Activated CD8-positive, alpha-beta T cell treated with anti-CD3 and anti-CD28 coated beads for 36 hours (primary cell): ENCODE measurements at places on chromosomes 16 and 17. TPM values are rescaled to one million over a fixed set of nuclear protein-coding genes. Genes with fewer than 3 reads are reported as not detected.
A peak's percentile ranks its signal among the peaks of the same experiment; 100 is the strongest.

Gene C16orf89
- total RNA-seq = not detected

Gene ALDOC
- 142 TPM for total RNA-seq

Gene RAB11FIP4
- total RNA-seq = 39.1 TPM

Gene C16orf96
- 0.32 TPM for total RNA-seq

- no peaks in the 10 kb centered on the region for H3K36me3 ChIP-seq
- H3K4me1 ChIP-seq = no peaks in the 10 kb centered on the region
- H3K4me3 ChIP-seq = no peak overlapping the region
- no peak for DNase-seq
These were observed 153.7 kb downstream of the NTN1 start for GRCh38 chr17:9174779-9175574.

GRCh38 chr17:32596206-32596605, 109.4 kb downstream of the CDK5R1 start:
- no peaks in the 10 kb centered on the region for H3K36me3 ChIP-seq
- no peak overlapping the region for H3K27ac ChIP-seq
- H3K27me3 ChIP-seq = no peaks in the 10 kb centered on the region

DNA sequence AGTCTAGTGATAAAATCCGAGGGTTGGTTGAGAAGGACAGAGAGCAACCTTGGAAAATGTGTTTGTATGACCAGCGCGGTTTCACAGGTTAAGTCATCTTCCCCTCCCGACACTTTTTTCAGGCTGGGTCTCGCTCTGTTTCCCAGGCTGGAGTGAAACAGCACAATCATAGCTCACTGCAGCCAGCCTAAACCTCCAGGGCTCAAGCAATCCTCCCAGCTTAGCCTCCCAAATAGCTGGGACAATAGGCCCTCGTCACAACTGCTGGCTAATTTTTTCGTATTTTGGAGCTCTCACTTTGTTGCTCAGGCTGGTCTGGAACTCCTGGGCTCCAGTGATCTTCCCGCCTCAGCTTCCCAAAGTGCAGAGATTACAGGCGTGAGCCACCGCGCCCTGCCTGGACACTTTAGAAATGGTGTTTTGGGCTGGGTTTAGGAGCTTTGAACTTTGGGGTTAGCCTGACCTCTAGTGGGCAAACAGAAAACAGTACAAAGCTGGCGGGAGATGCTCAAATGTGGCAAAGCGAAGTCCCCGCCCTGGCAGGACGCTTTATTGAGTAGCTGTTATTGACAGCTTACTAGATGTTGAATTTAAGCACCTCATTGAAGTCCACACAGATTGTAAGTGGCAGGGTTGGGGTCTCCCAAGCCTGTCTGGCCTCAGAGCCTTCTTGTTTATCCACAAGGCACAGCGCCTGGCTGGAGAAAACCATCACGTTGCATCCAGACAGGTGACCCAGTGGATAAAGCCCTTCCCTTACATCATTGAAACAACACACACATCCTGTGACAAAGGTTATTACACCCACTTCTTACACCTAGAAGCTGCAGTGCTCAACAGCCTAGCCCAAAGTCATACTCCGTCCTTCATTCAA, 34.7 kb upstream of the RBBP6 start:
- H3K27ac ChIP-seq = no peak overlapping the region
- no peaks in the 10 kb centered on the region for H3K4me1 ChIP-seq
- H3K27me3 ChIP-seq = peaks cover 10% of the 10 kb centered on the region
- peak; percentile 66 for DNase-seq

DNA sequence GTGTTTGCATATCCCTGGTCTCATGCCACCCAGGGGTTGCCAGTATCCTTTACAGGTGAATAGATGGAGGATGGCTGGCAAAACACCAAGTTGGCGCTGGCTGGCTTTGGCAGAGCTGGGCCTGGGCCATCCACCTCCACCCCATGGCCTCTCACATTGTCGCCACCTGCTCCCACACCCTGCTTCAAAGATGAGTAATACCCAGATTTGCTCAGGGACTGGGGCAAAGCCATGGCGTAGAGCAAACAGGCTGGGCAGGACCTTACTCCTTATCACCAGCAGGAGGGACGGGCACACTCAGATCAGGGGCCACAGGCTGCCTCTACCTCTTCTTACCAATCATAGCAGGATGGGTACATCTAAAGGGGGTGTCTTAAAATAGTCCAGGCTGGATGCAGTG, 24.3 kb downstream of the PLA2G10 start:
- no peak overlapping the region for H3K4me3 ChIP-seq
- H3K27me3 ChIP-seq = no peaks in the 10 kb centered on the region
- peaks cover 4% of the 10 kb centered on the region for H3K4me1 ChIP-seq
- DNase-seq = no peak
- no peak overlapping the region for H3K27ac ChIP-seq
- peaks cover 38% of the 10 kb centered on the region for H3K36me3 ChIP-seq

- H3K27ac ChIP-seq = no peak overlapping the region
- H3K27me3 ChIP-seq = peaks cover 14% of the 10 kb centered on the region
- H3K4me1 ChIP-seq = no peaks in the 10 kb centered on the region
- no peak for DNase-seq
- no peak overlapping the region for H3K4me3 ChIP-seq
These were observed 77.5 kb downstream of the SYCE1L start for GRCh38 chr16:77276661-77277060.

DNA sequence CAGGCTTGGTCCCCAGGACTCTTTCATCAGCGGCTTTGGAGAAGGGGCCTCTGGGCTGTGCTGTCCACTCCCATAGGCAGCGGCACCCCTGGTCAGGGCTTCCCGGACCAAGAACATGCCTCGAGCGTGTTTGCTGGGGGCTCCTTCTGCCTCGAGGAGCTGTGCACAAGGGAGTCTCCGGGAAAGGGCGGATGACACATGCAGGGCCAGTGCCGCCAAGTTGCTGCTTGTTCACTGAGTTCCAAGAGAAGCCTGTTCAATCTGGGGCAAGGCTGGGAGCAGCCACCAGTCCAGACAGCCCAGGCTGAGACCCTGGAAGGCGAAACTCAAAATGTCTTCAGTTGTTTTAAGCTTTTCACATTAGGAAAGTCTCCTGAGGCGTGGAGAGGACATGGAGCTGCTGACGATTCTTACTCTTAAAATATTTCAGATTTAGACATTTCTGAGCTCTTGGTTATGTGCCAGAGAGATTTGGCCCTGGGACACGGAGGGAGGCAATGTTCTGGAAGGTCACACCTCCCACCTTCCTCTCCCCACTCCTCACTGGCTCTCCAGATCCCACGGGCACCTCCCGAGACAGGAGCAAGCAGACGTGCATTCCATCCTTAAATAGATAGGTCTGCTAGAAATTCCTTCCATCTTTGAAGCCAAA, 84.5 kb upstream of the ZNF469 start:
- H3K4me3 ChIP-seq = no peak overlapping the region
- H3K27me3 ChIP-seq = peaks cover 4% of the 10 kb centered on the region
- H3K4me1 ChIP-seq = no peaks in the 10 kb centered on the region

- DNase-seq = no peak
- H3K27me3 ChIP-seq = no peaks in the 10 kb centered on the region
- no peak overlapping the region for H3K4me3 ChIP-seq
- no peaks in the 10 kb centered on the region for H3K36me3 ChIP-seq
These were observed 200.2 kb downstream of the CCDC182 start for GRCh38 chr17:57544834-57545463.

DNA sequence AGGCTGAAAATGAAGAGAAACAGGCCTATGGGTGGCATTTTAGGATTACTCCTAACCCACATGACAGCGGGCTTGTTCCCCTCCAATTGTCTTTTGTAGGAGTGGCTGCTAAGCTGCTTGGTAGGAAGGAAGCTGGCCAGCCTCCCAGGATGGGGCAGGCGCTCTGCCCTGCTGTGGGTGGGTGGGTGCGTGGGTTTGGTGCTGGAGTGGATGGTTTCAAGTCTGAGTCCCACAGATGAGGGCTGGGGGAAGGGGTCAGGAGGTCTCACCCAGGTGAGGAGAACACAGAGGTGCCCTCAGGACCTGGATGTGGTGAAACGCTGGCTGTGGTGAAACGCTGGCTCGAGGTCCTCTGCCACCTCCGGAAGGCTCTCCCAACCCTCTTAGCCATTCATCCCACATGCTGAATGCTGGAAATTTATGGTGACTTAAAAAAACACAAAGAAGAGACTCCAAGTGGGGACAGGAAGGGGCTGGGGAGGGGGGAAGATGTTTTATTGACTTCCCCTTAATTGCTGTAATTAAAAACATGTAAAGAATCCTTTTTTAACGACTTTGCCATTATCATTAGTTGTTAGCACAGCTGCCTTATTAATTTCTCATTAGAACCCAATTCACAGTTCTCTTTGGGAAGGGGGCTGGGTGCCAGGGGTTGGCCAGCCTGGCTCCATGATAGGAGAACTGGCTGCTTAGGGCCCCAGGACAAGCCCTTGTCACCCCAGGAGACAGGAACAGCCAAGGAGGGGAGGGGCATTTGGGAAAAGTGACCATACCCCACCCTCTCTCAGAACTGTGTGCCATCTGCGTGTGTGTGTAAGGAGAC, 153.5 kb upstream of the CDC42EP4 start:
- DNase-seq = no peak
- peaks cover 10% of the 10 kb centered on the region for H3K4me1 ChIP-seq
- H3K27me3 ChIP-seq = no peaks in the 10 kb centered on the region
- H3K36me3 ChIP-seq = peaks cover 4% of the 10 kb centered on the region
- no peak overlapping the region for H3K27ac ChIP-seq

DNA sequence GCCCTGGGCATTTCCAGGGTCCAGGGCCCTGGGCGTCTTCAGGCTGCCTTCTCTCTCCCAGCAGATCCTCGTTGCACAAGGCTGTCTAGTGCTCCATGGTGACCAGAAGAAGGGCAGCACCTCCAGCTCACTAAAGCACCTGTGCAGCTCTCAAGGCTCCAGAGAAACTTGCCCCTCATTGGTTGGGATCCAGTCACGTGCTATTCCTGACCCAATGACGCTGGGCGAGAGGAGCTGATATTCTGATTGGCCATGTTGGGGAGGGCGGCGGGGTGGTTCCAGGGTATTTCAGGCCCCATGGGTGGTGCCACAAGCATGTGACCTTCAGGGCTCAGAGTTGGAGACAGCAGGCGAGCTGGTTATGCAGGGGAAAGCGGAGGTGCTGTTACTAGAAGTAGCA, 309.1 kb downstream of the TOX3 start:
- DNase-seq = no peak
- H3K4me3 ChIP-seq = no peak overlapping the region
- no peaks in the 10 kb centered on the region for H3K36me3 ChIP-seq
- H3K4me1 ChIP-seq = no peaks in the 10 kb centered on the region
- H3K27ac ChIP-seq = no peak overlapping the region
- H3K27me3 ChIP-seq = no peaks in the 10 kb centered on the region

DNA sequence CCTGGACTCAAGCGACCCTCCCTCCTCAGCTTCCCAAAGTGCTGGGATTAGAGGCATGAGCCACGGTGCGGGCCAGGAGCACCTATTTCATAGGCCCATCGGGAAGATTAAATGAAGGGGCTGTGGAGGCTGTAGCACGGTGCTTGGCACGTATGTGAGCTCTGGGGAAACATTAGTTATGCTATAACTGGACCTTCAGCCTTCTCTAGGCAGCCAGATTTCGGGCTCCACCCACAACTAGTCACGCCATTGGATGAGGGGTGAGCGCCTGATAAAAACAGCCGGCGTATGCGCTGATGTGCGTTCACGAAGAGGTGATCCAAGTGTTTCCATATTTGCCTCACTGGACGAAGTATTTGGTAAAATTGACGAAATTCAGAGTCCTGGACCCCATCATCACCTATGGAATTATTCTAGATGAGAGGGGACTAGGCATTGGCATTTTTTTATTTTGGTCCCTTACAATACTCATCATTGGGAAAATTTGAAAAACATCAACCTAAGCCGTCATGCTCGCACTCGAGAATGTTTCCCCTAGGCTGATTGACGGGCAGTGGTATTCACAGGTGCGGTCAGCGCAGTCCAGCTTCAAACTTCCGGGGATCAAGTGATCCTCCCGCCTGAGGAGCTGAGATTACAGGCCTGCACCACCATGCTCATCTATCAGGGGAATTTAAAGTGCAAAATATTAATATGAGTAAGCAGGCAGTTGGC, 1.8 kb upstream of the ANKRD11 start:
- H3K4me1 ChIP-seq = peaks cover 34% of the 10 kb centered on the region
- peak overlapping the region; percentile 88 for H3K27ac ChIP-seq
- peaks cover 18% of the 10 kb centered on the region for H3K36me3 ChIP-seq
